ENCODE measurements at places on chromosomes 2 and 18. TPM values are rescaled to one million over a fixed set of nuclear protein-coding genes. Genes with fewer than 3 reads are reported as not detected.

RFX8 gene
- polyA plus RNA-seq, result not detected

RESP18 gene
- polyA plus RNA-seq, result not detected

RAB6C gene
- not detected for polyA plus RNA-seq

SIX3 gene
- not detected for polyA plus RNA-seq

CD226 gene
- polyA plus RNA-seq, result 3.8 TPM

NPPC gene
- not detected for polyA plus RNA-seq

Data from IgD-negative memory B cell (primary cell).